ENCODE measurements at places on chromosomes 5 and 9.

DNA sequence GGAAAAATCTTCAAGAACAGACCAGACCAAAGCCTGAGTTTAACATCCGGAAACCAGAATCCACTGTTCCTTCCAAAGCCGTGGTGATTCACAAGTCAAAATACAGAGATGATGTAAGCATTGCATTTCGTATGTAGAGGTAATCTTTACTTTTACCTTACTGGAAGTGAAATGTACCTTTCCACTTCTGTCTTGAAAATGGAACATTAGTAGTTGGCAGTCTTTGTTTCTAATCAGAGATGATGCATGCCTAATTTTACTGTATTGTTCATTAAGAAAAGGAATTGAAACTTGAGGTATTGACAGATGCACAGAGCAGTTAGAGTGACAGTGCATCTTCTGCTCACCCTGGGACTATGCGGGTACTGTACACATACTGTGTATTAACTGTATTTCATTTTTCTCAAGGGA is 34.6 kb downstream of the HABP4 start:
- DNase-seq, result no peak

DNA sequence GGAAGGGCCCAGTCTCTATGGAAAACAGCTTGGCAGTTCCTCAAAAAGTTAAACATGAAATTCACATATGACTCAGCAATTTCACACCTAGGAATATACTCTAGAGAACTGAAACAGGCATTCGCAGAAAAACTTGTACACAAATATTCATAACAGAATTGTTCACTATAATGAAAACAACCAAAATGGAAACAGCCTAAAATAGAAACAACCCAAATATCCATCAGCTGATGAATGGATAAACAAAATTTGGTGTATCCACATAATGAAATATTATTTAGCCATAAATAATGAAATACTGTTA is 4.8 kb upstream of the GPR150 start:
- no peak for DNase-seq

DNA sequence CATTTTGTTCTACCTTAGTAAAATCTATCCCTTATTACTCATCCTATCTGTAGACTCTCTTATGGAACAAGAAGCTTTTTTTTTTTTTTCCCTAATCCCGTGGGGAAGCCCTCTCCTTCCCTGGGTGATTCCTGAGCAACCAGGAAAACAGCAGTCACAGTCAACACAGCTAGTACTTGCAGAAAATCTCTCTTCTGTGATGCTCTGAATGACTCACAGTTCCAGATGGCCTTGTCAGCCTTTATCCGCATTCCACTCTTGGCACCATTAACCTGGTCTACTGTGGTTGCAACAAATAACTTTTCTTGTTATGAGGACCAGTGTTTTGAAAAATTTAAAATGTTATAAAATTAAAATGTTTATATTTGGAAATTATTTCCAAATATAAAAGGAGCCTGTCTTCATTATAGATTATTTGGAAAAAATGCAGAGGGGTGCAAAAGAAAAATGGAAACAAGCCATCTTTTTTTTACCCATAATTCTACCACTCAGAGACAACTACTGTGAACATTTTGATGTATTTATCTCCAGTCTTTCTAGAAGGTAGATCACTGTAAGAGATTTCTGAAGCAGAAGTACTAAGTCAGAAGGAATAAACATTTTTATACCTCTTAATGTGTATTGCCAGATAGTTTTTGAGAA is 486.7 kb downstream of the RAB3C start:
- DNase-seq, result no peak

DNA sequence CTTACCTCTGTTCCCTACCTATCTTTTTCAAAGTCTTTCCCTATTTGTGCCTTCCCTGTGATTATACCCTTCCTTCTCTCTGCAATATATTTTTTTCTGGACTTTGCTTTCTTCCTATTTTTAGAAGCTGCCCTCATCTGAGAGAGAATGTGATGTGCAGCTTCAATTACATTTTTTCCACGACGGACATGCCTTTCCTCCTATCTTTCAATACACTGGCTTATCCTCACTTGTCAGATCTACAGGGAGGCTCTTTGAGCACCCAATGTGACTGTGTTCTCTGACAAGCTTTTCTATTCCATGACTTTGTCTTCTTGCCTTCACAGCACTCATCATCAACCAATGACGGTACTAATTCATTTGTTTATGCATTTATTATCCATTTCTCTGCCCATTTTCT is 227.9 kb upstream of the CLINT1 start:
- DNase-seq, result no peak

- DNase-seq, result no peak
These were observed 23.7 kb downstream of the ENHO start for GRCh38 chr9:34499076-34499475.

- no peak for DNase-seq
These were observed 5.1 kb upstream of the ERGIC1 start for GRCh38 chr5:172828911-172829431.

GRCh38 chr5:133088064-133088463 is 36.3 kb downstream of the HSPA4 start:
- no peak for DNase-seq

DNA sequence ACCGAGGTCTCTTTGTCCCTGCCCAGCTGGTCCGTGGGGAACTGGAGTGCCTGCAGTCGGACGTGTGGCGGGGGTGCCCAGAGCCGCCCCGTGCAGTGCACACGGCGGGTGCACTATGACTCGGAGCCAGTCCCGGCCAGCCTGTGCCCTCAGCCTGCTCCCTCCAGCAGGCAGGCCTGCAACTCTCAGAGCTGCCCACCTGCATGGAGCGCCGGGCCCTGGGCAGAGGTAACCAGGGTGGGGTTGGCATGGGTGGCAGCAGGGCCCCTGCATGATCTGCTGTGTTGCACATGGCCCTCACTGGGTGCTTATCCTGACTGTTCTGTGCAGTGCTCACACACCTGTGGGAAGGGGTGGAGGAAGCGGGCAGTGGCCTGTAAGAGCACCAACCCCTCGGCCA is 119.2 kb upstream of the ICE1 start:
- no peak for DNase-seq

GRCh38 chr9:72575666-72576065 is 54.3 kb downstream of the TMC1 start:
- no peak for DNase-seq

DNA sequence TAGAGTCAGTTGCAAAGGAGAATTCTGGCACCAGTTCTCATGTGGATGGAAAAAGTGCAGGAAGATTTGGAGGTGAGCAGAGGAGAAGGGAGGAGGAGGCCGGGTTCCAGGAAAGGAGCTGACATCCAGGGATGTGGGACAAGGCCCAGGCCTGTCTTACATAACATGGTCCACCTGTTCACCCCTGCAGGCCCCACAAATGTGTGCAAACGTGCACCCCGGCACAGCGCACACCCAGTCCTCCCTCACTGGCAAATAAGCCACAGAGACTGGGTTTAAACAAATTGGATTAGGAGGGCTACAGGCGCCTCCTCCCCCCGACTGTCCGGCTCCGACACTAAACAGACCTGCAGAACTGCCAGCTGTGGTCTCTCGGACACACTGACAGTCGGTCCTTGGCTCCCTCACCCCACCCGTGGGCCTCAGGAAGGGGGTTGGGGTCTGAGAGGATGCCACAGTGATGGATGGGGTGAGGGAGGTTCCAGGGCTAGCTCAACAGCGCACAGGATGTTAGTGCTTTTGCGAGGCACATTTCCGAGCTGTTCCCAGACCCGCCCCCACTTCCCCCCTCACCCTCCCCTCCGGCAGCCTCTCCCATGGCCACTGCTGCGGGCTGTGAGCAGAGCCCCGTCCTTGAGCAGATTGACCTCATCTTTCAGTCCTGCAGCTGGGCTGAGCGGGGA is 43.4 kb upstream of the IL17B start:
- DNase-seq, result no peak

- DNase-seq, result no peak
These were observed 429.9 kb downstream of the GABRG2 start for GRCh38 chr5:162497455-162497854.

- DNase-seq, result peak; percentile 13
These were observed 98.9 kb downstream of the CFAP95 start for GRCh38 chr9:69919461-69920061.

DNA sequence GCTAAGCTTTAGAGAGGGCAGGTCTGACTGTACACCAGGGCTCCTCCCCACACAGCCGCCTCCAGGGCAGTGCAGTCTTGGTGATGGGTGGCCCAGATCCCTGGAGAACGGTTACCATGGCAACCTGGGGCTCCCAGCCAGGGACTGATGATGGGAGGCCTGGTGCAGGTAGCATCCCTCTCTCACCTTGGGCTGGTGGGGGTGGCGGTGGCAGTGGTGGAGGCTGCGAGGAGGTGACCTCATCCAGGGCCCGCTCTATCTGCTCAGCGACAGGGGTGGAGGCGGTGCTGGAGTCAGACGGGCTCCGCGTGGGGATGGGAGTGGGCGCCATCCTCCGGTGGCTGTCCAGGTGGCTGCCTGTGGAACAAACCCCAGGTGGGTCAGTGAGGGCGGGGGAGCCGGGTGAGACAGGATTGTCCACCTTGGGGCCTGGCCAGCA is 12.3 kb downstream of the PRR7 start:
- no peak for DNase-seq

GRCh38 chr5:100446879-100447430 is 88.2 kb upstream of the FAM174A start:
- no peak for DNase-seq

DNA sequence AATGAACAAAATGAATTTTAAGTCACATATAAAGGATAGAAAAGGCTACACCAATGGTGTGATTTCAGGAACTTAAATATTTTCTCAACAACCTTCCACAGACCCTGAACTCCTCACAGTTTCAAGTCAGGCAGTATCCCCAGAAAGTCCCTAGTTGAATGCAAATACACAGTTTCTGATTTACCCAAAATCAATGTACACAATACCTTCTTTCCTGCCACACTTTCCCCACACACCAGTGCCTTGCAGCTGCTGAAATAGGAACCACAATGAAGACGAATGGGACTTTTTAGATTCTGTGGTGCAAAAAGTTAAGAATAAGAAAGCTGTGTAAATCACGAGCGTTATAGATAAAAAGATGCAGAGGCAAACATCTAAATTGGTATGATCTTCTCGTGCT is 552.4 kb upstream of the MEF2C start:
- no peak for DNase-seq

DNA sequence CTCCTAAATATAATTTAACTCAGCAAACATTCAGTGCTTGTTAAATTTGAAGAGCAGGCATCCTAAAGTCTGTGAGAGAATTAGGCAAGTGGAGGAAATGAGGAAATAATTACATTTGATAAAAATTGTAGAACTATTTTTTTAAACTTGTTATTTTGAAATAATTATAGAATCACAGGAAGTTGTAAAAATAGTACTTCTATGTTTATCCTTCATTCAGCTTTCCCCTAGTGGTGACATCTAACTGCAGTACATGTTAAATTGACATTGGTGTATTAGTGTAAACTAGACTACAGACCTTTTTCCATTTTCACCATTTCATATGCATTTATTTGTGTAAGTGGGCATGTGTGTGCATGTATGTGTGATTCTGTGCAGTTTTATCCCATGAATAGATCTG is 51.6 kb downstream of the F2RL2 start:
- DNase-seq, result no peak

GRCh38 chr9:1880038-1880565 is 135.0 kb upstream of the SMARCA2 start:
- no peak for DNase-seq

- DNase-seq, result no peak
These were observed 20.8 kb downstream of the SV2C start for GRCh38 chr5:76104027-76104426.

- no peak for DNase-seq
These were observed 193.2 kb downstream of the MAPKAP1 start for GRCh38 chr9:125513668-125514413.

- DNase-seq, result no peak
These were observed 164.9 kb upstream of the TUT7 start for GRCh38 chr9:86519066-86519615.

DNA sequence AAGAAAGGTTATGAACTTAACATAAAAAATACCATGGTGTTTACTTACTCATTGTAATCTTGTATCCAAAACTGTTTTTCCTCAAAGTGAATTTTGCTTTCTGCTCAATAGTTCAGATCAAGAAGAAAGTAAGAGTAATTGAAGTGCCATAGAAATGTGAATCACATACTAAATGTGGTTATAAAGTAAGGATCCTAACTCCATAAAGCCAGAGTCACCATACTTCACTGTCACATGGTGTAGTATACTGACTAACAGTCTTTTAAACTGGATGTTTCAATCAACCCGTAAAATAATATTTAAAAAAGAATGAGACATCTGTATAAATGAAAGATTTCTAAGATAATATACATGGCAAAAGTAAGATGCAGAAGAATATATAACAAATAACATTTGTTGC is 72.1 kb downstream of the NIPBL start:
- DNase-seq, result no peak

DNA sequence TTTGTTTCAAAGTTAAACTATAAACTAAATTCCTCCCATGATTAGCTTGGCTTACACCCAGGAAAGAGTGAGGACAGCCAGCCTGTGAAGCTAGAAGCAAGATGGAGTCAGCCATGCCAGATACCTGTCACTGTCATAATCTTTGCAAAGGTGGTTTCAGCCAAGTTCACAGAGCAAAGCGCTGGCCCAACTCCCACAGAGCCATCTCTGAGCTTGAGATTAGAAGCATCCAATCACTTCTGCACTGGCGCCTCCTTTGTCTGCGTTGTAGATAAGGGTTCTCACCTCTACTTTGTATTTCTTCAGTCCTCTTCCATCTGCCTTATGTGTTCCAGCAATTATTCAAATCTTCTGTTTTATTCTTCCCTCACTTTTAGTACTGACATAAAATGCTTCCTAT is 119.4 kb upstream of the ACO1 start:
- DNase-seq, result no peak

DNA sequence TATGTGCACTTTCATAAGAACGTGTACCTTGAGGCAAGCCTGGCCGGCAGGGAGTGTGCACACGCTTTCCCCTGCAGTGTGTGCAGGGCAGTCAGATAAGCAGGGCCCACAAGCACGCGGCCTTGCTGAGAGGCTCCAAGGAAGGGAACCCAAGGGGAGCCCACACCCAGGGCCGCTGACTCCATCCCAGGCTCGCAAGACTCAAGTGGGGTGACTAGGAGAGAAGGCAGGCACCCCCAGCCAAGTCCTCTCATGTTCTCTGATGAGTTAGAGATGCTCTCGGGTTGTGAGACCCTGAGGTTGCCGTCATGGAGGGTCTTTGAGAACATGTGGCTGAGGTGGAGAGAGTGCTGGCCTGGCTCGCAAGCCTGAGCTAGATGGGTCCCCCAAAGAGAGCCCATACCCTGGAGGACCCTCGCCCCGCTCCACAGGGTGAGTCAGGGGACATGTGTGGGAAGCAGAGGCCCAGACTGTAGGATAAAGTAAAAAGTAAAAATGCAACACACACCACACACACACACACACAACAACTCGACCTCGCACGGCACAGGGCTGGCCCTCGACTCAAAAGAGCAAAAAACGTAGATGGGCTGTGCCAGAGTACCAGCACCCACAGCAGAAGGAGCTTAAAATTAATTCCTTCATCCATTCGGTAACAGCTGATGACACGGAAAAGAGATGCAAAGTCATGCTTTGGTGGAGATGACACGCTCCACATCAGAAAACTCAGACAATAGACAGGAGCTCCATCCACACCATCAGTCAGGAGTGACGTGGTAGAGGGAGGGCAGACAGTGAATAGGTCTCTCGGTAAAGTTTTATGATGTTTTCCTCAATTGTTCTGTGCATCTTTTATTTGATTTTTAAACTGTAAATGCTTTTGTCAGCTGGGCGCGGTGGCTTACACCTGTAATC is 54.8 kb upstream of the NKD2 start:
- no peak for DNase-seq

- DNase-seq, result no peak
These were observed 48.7 kb downstream of the CAMSAP1 start for GRCh38 chr9:135858491-135859185.
